Hepatic stellate cell (primary cell): ENCODE measurements at places on chromosomes 3 and 15.

- DNase-seq = no peak
Observed at GRCh38 chr3:120454076-120454689, 3.4 kb upstream of the FSTL1 start.

GRCh38 chr3:99393961-99394360 lies 244.4 kb upstream of the COL8A1 start:
- no peak for DNase-seq

GRCh38 chr3:55893045-55893664 lies 406.0 kb upstream of the WNT5A start:
- DNase-seq = peak; percentile 21

DNA sequence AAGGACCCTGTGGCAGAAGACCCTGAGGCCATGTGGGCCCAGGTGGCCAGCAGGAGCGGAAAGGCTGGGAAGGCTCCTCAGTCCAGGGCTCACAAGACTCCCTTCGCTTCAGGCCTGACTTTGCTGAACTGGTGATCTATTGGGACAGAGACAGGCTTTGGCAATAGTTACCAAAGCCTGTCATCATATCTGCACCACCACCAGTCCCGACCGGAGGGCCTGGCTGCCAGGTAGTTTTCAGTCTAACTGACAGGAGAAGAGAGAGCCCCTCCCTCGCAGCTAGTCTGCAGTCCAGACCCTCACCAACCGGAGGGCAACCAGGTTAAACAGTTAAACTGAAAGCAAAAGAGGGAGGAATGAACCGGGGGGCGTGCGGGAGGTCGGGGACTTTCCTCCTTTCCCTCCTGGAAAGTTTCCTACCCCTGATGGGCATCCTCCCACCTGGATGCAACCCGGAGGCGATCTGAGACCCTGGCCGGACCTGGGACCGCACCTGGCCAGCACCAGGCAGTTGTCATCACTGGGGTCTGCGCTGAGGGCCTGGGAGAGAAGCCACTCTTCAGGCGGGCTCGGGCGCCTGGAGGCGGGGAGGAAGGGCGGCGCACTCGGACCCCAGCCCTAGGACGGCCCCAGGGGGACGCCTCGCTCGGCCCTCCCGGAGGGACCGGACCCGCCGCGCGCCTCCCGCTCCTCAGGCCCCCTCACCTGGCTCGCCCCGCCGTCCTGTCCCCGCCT lies 435 bp downstream of the RAB27A start:
- DNase-seq = peak; percentile 42

DNA sequence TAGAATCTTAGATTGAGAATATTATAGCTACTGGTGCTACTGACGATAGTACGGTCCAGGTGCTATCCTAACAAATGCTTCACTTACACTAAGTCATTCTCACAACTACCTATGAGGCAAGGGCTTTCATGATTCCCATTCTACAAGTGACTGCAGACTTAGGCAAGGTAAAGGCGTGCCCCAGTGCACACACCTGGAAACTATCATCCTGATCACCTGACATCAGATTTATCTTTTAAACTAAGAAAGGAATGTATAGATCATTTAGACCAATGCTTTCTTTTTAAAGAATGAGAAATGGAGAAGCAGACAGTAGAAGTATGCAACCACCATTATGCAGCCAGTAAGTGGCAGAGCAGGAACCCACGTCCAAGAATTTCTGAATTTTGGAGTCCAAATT lies 59.2 kb upstream of the LRRN1 start:
- no peak for DNase-seq

GRCh38 chr3:42612928-42613327 lies 12.4 kb downstream of the NKTR start:
- no peak for DNase-seq

DNA sequence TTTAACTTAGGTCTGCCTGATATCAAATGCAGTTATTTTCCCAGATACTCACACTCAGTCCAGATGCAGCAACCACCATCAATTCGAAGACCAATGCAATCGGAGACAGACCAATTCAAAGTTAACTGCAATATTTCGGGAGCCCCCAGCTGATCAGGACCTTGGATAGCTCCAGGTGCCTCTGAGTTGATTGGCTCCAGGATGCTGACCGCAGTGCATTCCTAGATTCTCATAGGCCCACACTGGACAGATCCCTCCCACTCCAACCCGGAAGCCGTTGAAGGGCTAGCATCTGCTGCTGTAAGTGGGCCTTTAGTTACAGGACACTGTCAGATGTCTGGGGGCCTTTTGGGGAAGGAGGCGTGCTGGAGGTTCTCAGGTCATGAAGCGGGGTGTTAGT lies 89.5 kb upstream of the ATP2B2 start:
- DNase-seq = peak; percentile 65

DNA sequence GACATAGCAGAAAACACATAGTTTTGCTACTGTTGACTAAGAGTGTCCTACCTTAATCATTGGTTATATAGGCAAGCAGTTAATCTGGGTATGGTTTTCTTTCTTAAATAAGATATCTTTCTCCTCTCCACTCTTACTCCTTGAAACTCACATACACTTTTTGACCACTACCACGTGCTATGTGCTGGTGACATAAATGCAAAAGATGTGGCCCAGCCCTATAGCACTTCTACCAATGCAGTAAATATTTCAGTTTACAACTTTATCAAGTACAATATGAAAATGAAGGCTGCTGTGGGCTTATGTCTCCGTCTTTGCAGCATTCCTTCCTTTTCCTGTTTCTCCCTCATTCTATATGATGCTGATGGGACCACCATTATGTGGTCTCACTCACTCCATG lies 410.2 kb upstream of the CFAP20DC start:
- no peak for DNase-seq

- no peak for DNase-seq
Observed at GRCh38 chr3:192212335-192212734, 515.0 kb downstream of the FGF12 start.

DNA sequence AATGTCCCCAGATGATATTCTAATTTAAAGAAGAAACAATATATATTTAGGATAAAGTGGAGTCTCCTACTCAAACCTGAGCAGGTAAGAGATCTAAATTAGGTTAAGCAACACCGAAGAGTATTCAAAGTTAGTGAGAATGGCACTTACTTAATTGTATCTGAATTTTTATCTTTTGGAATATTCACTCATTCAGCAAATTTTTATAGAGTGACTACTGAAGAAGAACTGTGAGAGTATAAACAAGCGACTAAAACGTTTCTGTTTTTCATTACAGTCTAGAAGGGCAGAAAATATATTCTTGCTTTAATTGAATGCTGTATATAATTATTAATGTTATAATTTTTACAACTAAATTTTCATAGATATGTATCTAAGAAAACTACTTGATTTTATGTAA lies 567.7 kb upstream of the TBL1XR1 start:
- DNase-seq = no peak

GRCh38 chr3:98008855-98009254 lies 26.3 kb downstream of the GABRR3 start:
- DNase-seq = no peak

GRCh38 chr15:52259503-52259902 lies 36.1 kb downstream of the MYO5C start:
- DNase-seq = no peak

- DNase-seq = peak; percentile 40
Observed at GRCh38 chr3:12796171-12797123, at the start of gene CAND2. Gene CAND2, plus strand, starts transcription at chr3:12796680. Its CDS starts 41 bp downstream, at chr3:12796721.

GRCh38 chr15:52078876-52079700 lies 33.5 kb downstream of the BCL2L10 start:
- DNase-seq = peak; percentile 52

DNA sequence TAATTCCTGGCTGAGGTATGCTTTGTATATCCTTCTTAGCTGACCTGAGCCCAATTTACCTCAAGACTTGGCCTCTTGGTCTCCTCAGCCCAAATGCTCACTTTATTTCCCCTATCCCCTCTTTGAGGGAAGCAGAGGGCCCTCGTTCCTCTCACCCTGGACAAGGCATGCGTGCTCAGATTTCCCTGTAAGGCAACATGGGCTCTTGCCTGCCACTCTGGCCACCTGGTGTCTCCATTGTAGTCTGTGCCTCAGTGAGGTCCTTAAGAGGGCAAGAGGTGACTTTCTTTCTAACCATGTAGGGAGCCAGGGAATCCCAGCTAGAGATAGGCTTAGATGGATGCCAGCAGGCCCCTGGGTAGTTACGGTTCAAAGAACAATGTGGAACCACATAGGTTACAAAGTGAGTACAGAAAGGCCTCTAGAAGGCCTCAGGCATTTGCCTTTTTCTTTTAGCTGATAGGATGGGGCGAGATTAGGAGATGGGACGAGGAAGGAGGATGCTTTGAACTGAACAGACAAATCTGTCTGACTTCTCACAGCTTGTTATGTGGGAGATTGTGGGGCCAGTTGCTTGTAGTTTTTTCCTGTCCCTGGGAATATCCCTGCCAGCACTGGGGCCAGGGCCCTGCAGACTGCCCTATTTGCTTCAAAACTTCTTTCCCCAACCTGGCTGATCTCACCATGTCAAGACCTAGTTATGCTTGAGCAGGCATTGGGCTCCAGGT lies 1.1 kb upstream of the INTS14 start:
- no peak for DNase-seq

DNA sequence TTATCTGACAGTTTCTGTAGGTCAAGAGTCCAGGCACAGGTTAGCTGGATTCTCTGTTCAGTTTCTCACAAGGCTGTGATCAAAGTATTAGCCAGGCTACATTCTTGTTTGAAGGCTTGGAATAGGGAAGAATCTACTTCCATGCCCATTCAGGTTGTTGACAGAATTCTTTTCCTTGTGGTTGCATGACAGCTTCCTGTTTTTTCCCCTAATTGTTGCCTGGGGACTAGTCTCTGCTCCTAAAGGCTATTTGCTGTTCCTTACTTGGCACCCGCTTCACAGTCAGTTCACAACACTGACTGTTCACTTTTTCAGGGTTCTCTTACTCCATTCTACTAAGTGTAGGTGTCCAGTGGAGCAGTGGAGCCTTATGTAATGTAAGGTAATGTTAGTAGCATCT lies 115.4 kb upstream of the GBE1 start:
- no peak for DNase-seq

GRCh38 chr15:29054171-29055045 lies 168.6 kb downstream of the APBA2 start:
- no peak for DNase-seq

DNA sequence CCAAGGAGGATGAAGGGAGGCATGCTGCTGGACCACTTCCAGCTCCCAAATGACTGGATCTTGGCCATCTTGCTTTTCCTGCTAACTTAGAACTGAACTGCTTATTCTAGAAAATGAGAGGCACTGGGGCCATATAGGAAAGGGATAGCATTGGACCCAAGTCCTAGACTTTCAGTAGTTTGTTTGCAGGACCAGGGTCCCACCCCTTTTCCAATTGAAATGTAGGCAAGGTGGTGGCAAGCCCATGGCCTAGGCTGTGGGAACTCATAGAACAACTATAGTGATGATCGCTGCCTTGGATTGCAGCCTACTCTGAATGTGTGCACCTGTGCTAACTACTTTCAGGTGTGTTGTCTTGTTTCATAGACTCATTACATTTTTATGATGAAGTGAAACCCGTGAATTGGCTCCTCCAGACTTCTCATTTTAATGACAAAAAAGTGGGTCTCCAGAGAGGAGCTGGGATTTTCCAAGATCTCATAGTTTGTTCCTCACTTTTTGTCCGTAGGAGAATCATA lies 50.3 kb downstream of the TGFBR2 start:
- DNase-seq = no peak

DNA sequence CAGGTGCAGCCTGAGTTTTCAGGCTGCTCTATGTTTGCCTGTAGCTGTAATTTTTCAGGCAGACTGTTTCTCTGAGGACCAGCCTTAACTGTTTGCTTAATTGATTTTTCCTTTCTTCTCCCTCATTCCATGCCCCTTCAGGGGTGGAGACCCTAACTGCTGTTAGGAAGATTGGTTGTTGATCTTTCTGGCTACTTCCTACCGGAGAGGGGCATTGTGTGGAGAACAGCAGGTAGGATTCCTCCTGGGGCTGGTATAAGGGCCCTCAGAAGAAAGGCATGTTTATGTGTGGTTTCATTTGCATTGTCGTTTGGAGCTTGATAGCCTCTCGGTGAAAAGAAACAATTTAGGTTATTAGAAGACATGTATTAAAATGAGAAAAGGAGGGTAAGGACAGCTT lies 56.9 kb upstream of the GOLGA6L2 start:
- DNase-seq = no peak

DNA sequence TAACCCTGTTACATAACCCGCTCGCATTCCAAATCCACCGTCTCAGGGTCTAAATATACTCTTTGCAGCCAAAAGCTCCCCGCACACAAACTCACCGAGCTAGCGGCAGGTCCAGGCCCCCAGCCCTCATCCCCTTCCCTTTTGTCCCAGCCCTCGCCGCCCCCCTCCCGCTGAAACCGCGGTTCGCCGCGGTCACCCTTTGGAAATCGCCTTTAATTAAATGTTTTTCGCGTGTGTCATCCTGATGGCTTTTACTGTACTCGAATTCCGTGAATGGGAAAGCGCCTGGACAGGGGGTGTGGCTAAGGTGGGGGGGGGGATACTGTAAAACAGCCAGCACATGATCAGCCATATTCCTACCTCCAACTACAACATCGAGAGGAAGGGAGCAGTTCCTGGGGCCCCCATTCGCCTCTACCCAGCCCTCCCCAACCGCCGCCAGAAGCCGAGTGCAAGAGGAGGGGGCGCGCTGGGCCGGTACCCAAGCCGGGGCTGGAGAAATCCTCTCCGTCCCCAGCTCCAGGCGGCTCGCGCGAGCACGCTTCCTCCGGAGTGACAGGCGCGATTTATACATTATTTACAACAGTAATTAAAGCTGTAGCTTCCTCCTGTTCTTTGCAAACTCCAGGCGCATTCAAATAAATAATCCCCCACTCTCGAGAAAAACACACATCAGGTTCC lies 1.7 kb downstream of the RORA start:
- peak; percentile 70 for DNase-seq

GRCh38 chr3:32901005-32901932 lies 50.2 kb upstream of the CCR4 start:
- DNase-seq = no peak

DNA sequence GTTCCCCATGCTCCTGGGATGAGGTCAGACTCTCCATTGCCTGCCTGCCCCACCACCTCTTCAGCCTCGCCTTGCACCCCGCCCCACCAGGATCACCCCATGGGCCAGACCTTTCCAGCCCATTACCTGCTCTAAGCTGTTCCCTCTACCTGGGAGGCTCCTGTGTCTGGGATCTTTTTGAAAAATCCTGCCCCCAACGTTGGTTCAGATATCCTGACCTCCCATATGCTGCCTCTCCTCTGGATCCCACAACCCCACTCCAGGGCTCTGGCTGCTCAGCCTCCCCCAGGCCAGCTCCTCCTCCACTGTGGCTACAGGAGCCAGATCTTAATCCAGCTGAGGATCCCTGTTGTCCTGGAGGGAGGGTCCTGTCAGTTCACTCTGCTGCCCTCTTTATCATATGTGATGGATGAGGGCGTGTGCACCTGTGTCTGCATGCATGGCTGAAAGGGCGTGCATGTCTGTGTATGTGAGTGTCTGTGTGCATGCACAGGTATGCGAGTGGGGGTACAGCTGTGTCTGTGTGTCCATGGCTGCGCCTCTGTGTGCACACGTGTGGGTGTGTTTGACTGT lies 21.7 kb upstream of the ALAS1 start:
- no peak for DNase-seq

GRCh38 chr3:87359826-87360225 lies 83.4 kb upstream of the POU1F1 start:
- no peak for DNase-seq

- no peak for DNase-seq
Observed at GRCh38 chr3:66633402-66634381, 132.9 kb upstream of the LRIG1 start.

- DNase-seq = no peak
Observed at GRCh38 chr3:192054881-192055280, 593.9 kb downstream of the PYDC2 start.

- no peak for DNase-seq
Observed at GRCh38 chr3:144364737-144365136, 393.1 kb downstream of the DIPK2A start.

- DNase-seq = no peak
Observed at GRCh38 chr3:11602886-11603527, 40.7 kb downstream of the VGLL4 start.
